ENCODE measurements at places on chromosomes 6 and 20.

DNA sequence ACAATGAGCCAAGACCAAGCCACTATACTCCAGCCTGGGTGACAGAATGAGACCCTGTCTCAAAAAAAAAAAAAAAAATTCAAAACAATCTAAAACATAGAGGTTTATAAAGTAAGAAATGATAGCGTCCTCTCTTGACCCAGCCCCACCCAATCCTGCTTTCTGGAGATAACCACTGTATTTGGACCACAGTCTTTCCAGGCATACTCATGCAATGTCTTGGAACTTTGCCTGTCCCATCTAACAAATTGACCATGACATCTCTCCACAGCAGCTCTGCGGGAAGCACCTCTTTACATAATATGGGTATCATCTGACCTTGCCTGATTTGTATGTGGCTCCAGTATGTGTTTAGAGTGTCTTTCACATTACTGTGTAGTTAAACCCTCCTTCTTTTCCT lies 9.1 kb upstream of the SHLD1 start:
- peak; percentile 65 for DNase-seq

DNA sequence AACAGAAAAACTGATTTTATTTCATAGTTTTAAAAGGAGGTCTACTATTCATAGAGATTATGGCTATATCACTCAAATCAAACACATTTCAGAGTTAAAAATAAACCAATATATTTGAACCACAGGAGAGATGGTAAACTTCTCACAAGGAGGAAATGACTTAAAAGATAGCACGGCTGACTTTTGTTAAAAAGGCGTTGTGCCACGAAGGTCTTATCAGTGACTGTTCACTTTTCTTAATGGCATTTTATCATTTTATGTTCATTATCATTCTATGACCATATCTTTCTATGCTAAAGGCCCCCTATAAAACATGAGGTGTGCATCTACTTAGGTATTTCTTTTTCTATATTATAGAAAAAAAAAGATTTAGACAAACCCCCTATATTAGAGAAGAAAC lies 19.6 kb downstream of the ELOVL4 start:
- DNase-seq: no peak

DNA sequence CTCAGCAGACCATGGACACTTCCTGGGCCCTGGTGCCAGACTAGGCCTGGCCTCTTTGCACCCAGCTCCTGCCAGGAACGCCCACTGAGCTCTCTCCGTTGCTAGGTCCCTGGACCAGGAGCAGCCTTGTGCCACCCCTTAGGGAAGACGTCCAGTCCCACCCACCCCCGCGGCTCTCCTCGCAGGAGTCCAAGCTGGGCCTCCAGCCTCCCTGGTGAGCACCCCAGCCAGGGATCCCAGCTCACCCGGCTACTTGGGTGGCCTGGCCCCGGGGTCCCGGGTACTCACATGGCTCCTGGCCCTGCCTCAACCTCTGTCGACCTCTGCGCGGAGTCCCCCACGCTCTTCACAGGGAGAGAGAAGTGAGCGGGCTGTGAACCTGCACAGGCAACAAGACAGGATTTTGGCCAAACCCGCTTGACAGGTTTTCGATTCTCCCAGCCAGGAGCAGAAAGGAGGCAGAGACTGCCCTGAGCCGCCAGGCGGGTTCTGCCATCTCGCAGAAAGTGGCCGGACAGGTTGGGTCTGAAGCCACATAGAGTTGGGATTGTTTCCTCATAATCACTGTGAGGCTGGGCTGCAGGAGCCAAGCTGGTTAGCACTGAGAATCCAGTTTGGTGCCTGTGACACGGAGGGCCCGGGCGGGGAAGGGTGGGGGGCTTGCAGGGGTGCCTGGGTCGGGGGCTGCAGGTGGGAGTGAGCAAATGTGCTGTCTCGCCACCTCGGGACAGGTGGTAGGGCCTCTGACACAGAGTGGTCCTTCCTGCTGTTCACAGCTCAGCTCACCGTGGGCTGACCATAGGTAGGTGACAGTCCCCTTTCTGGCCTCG lies at the start of gene RBBP8NL:
RBBP8NL (minus strand) TSS at position 368 of the 830 bp plus-strand sequence. CDS start 7,892 bp downstream, outside the sequence.
- DNase-seq: no peak

GRCh38 chr20:47353692-47354463 lies 2.6 kb downstream of the ZMYND8 start:
- peak; percentile 63 for DNase-seq

DNA sequence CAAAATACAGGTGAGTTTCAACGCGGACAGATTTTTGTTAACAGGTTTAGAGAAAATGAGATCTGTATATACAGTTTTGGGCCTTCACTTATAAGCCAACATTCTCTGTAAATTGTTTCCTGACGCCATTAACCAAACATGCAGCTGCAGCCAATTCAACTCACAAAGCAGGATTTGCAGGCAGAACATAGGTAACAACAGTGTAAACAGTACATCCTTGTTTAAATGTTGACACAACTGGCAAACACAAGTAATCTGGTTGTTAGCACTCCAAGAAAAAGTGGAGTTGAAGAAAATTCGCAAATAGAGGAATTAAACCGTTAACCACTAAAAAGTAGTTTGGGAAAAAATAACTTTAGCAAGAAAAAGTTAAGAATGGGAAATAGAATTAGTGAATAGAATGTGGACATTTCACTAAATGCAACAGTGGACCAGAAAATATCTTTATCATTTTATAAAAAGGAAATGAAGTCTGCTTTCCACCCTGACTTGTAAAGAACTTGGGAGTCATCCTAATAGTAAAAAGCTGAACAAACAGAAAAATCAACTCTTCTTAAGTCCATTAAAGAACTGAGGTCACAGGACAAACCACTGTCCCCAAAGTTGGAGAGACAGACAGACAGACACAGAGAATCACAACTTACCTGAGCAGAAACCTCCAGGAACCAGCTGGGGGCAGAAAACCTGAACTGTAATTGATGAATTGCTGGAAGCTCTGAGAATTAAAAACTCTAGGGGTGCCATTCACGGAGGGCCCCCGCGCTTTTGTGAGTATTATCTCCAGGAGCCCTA lies 10.1 kb downstream of the SMIM28 start:
- DNase-seq: no peak

DNA sequence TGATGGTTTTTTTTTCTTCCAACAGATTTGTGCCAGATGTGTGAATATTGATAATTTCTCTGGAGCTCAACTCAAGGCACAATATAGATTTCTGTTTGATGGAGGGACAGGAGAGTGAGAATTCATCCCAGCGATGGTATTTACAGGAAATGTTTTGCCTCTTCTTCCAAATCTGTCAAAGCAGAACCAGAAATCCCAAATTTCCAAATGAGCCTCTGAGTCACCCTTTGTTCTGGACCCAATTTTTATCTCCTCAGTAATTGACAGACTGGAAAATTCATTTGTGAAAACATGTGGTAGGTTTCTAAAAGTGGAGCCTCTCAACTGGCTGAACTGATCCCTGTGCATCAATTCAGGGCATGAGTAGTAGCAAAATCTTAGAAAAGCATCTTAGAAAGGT lies 223.2 kb upstream of the TSHZ2 start:
- DNase-seq: no peak

- no peak for DNase-seq
These were observed 25.5 kb downstream of the C20orf173 start for GRCh38 chr20:35503841-35504561.

- no peak for DNase-seq
These were observed 523 bp downstream of the TMEM30A start for GRCh38 chr6:75283907-75284631.

DNA sequence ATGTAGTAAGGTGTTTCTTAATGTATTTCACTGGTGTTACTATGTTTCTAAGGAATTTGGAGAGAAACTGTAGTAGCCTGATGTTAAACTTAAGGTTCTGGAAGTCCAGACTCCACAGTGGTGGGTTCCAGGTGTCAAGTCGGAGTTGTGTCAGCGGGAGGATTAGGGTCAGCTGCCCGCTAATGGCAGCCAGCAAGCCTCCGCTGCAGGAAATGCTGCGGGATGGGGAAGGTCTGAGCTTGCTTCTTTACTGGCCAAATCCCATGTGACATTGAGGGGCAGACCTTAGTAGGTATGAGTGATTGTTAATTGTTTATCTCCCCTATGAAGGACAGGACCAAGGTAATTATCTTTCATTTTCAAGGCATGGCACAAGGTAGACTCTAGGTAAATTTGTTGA lies 3.7 kb upstream of the ARID1B start:
- DNase-seq: no peak

- DNase-seq: no peak
These were observed 4.9 kb downstream of the CENPQ start for GRCh38 chr6:49468042-49468441.

- DNase-seq: no peak
These were observed 336.6 kb downstream of the SYNE1 start for GRCh38 chr6:152300517-152300916.

DNA sequence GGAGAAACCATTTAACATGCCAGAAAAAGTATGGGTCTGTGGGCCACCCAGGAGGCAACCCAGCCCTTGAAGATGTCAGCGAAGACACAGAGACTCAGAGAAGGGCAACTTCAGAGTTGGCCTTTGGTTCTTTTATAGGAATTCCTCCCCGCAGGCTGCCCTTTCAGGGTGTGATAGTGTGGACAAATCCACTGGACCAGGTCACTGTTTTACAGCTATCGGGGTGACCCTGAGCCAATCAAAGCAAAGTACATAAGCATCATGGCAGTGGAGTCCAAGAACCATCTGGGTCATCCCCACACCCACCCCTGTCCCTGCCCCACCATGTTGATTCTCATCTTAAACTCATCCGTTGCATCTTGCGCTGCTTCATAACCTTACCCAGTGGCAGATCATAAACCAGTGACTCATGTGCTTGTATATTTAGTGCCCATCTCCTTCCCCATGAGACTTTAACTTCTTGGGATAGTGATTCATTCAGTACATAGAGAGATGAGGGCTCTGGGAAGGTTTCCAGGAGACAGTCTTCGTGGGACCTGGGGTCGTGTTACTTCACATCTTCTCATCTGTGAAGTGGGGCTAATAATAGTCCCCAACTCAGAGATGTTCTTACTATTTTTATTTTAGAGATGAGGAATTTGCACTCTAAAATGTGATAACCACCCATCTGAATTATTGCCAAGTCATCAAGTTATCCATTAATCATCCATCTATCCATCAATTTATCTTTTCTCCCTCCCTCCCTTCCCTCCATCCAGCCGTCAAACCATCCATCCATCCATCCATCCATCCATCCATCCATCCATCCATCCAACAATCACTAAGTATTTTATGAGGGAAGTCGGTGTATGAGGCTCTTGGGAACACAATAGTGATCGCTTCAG lies 51.0 kb downstream of the EDN3 start:
- DNase-seq: no peak

DNA sequence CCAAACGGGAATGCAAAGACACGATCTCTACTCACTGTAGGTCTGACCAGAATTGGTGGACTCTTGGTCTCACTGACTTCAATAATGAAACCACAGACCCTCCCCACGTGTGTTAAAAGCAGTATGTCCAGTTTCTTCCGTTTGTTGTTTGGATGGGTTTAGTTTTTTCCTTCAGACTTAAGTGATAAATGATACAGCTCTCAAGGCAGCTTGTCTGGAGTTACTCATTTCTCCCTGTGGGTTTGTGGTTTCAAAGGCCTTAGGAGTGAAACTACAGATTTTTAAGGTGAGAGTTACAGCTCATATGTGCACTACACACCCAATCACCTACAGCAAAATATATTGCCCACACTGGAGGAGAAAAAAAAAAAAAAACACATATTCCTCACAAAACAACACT lies 86.7 kb upstream of the STMND1 start:
- peak; percentile 96 for DNase-seq

DNA sequence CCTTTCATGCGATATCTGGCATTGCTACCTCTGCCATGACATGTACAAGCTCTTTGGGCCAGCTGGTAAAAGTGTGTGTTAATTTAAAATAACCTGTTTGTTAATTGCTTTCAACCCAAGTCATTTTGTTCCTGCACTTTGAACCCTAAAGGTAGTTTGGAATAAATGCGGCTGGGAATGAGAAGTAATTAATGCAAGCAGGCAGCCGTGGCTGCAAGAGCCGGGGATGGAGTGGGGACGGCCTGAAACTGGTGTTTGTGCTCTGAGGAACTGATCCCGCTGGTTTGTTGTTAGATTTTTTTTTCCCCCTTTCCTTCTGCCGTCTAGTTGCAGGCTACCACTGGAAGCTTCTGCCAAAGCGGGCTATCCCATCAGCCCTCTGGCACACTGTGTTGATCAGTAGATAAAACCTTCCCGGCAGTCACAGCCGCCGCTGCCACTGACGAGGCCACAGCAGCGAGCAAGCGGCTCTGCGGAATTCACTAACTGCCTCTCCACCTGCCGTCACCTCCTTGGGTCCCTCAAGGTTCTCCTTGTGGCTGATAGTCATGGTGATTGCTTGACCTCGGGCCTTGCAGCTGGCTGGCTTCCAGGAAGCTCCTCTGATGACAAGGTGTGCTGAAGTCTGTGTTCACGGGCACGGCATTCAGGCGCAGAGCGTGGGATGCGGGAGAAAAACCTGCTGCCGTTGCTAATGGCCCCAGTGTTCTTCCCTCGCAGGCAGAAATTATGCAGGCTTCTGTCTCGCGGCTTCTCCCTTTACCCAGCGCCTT lies 315.9 kb downstream of the TFAP2A start:
- no peak for DNase-seq

DNA sequence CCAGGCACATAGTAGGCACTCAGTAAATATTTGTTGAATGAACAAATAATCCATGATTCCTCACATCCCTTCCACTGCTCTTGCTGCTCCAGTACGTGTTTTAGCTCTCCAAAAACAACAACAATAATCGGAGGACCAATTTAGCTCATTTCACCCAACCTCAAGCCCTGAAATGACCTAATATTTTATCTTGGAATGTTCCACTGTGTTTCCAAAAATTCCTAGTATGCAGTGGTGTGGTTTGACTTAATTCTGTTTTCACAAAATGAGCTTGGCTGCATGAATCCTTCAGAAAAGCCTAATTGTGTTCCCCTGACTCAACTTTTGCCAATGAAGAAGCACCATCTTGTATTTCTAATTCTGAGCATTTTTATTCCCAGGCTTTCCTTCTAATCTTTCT lies 168.0 kb upstream of the PHACTR1 start:
- no peak for DNase-seq

DNA sequence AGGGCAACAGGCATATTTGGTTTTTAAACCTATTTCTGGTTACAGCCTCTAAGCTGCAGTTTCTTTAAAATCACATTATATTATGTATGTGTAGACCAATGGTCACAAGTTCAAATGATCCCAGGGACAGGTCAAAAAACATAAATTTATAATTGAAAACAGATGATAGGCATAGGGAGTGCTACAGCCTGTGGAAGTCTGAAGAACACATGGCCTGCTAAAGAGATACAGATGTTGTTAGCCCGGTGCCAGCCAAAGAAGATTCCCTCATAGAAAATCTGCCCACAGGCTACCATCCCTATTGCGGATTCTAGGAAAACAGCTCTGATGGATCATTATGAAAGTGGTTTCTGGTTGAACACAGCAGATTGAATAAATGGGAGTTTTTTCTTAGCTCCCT lies 65.3 kb downstream of the NRSN1 start:
- no peak for DNase-seq

GRCh38 chr6:21935561-21936028 lies 342.0 kb downstream of the SOX4 start:
- peak; percentile 60 for DNase-seq

- no peak for DNase-seq
These were observed 70.7 kb upstream of the TAB2 start for GRCh38 chr6:149246691-149247384.

- no peak for DNase-seq
These were observed 10.0 kb downstream of the HINT3 start for GRCh38 chr6:125966569-125966968.

GRCh38 chr6:152241013-152241766 lies 396.0 kb downstream of the SYNE1 start:
- DNase-seq: no peak

Measured in fibroblast of lung (primary cell).